Stimulated activated CD8-positive, alpha-beta memory T cell treated with anti-CD3 and anti-CD28 coated beads, Interleukin-2, amount 100 ng/mL, for 48 hours (primary cell): ENCODE measurements at places on chromosomes 3 and 15.

- DNase-seq, result no peak
Observed at GRCh38 chr3:25182794-25183193, 245.3 kb upstream of the RARB start.

GRCh38 chr3:177536873-177537272, 339.6 kb upstream of the TBL1XR1 start:
- no peak for DNase-seq

DNA sequence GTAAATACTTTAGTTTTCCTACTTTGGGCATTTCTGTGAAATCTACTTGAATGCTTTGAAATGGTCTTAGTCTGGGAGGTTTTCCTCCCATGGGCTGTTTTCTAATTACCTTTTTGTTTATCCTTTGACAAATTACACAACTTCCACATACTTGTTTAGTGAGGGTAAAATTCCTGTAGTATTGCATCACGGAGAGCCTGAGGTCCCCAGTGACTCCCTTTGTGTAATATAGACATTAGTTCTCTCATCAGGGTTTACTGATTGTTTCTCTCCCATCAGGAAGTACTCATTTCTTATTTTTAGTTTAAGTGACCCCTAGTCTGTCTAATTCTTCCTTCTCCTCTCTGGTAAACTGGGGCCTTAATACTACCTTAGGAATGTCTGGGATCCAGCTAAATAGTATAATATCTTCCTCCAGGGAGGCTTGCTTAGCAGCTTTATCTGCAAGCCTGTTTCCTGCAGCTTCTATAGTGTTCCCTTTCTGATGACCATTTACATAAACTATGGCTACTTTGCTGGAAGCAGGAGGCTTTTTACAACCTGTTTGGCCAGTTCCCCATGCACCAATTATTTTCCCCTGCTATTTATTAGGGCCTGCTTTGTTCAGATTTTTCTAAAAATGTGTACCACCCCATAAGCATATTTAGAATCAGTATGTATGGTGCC, 87.2 kb upstream of the XCR1 start:
- no peak for DNase-seq

- DNase-seq, result no peak
Observed at GRCh38 chr15:88187195-88187594, 69.3 kb downstream of the NTRK3 start.

GRCh38 chr15:100595964-100596363, 6.0 kb downstream of the LINS1 start:
- no peak for DNase-seq

DNA sequence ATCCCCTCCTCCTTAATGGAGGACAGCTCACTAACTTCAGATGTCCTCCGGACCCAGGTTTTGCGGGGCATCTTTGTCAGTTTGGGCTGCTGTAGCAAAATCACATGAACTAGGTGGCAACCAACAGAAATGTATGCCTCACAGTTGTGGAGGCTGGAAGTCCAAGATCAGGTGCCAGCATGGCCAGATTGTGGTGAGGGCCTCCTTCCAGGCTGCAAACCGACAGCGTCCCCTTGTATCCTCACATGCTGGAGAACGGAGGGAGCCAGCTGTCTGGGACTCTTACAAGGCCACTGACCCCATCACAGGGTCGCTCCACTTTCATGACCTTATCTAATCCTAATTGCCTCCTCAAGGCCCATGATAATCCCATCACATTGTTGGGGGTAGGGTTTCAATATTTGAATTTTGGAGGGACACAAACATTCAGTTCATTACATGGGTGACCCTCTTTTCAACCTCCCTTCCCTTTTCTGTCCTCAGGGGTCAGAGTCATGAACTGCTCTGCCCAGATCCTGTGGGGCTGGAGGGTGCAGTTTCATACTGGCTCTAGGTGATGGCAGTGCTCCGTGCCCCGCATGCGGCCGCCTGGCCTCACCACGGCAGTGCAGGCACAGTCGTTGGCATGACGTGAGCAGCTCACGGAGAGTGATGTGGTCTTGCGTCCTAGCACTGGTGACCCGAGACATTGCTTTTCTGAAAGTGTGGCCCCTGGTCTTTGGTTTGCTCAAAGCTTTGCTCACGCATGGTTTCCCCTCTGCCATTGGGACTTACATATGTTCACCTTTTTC, 58.4 kb downstream of the DNASE1L3 start:
- no peak for DNase-seq

GRCh38 chr15:78715434-78715833, 74.4 kb upstream of the CHRNB4 start:
- DNase-seq, result no peak

GRCh38 chr15:56978898-56979662, 60.6 kb downstream of the TCF12 start:
- no peak for DNase-seq

GRCh38 chr15:70867911-70868467, 14.0 kb upstream of the LARP6 start:
- no peak for DNase-seq
